ENCODE measurements at places on chromosomes 3 and 15.

DNA sequence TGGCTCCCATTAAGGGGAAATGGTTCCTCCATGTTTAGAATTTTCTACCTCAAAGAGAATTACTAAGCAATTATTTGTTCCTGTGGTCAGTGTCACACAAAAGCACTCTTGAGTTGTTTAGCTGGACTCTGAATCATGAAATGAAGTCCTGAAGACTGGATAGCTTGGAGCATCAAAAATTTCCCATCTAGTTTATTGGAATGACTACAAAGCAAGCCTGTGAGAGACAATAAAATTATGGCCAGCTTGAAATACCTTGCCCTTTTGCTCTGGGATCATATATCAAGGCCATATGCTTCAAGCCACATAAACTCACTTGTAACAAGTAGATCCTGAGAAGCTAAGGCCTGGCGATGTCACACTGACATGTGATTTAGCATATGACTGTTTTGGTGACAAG, 292.3 kb downstream of the TIGIT start:
- no peak for DNase-seq

- DNase-seq: no peak
Measured at GRCh38 chr15:47716516-47716915, 789 bp upstream of the SEMA6D start.

DNA sequence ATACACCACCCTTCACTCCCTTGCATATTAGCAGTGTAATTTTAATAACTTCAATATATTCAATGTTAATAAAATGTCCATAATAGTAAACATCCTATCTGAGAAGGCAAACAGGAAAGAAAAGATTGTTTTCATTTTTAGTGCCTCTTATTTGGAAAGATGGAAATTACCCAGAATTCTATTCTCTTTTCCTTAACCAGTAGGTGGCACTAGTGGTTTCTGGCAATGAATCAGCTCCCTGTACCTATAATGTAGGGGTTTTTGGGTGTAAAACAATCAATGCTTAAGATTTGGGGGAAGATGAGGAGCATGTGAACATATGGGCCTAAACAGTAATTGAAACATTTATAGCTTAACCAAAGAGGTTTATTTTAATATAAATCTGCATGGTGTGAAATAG, 5.7 kb upstream of the SEMA6D start:
- DNase-seq: no peak

GRCh38 chr3:27614592-27614991, 107.5 kb downstream of the EOMES start:
- DNase-seq: no peak

GRCh38 chr3:161222662-161223061, 1.6 kb downstream of the NMD3 start:
- no peak for DNase-seq

GRCh38 chr3:115428841-115429240, 194.5 kb upstream of the GAP43 start:
- no peak for DNase-seq

GRCh38 chr15:86082619-86083380, 3.1 kb downstream of the AGBL1 start:
- DNase-seq: no peak

GRCh38 chr15:97012986-97013385, 682.5 kb downstream of the NR2F2 start:
- no peak for DNase-seq

GRCh38 chr15:69585937-69586336, 133.3 kb downstream of the RPLP1 start:
- DNase-seq: no peak

- no peak for DNase-seq
Measured at GRCh38 chr3:191775451-191776233, 314.7 kb downstream of the PYDC2 start.

GRCh38 chr3:71536376-71536965, 47.1 kb downstream of the FOXP1 start:
- DNase-seq: no peak

GRCh38 chr3:7146529-7146928, 285.6 kb downstream of the GRM7 start:
- DNase-seq: no peak

GRCh38 chr3:160810362-160811236, 54.6 kb downstream of the PPM1L start:
- no peak for DNase-seq

- no peak for DNase-seq
Measured at GRCh38 chr3:142285083-142285517, 59.7 kb upstream of the GK5 start.

DNA sequence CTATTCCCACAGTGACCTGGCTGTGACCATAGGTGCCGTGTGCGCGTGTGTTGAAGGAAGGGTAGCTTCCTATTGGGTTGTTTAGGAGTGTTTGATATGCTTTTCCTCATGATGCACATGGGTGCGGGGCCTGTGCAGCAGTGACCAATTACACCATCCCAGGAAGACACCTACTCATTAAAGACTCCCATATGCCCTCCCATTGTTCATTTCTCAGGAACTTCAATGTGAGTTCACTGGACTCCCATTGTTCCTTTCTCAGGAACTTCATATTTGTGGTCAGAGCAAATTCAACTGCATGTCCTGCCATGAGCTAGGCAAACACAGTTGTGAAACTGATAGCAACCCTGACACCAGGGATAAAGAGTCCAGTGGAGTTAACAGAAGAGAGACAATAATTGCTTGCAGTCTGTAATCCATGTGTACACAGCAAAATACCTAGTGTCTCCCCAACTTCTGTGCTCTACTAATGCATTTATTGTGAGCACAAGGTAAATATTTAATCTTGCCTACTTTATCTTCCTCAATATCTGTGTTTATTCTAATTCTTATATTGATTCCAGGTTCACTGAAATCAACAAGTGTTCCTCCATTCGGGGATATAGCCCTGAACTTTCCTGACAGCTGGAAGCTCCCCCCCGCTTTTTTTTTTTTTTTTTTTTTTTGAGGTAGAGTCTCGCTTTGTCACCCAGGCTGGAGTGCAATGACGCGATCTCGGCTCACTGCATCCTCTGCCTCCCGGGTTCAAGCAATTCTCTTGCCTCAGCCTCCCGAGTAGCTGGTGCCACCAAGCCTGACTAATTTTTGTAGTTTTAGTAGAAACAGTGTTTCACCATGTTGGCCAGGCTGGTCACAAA, 57.5 kb upstream of the GCNT3 start:
- DNase-seq: no peak

GRCh38 chr3:175432376-175433025, 573.4 kb downstream of the NAALADL2 start:
- DNase-seq: no peak

DNA sequence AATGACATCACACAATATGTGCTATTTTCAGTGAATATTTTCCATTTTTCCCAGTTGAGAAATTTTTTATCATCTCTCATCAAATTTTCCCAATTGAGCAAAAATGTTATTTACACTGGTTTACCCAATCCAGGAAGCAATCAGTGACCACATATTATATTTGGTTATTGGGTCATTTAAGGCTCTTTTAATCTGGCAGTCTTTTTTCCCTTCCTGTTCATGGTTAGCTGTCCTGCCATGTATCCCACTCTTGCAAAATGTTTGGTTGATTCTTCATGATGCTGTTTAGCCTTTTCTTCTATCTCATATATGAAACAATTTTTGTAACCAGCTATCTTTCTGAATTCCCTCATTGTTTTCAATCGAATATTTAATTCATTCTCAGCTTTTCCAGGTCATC, 626.0 kb downstream of the RBMS3 start:
- DNase-seq: no peak

DNA sequence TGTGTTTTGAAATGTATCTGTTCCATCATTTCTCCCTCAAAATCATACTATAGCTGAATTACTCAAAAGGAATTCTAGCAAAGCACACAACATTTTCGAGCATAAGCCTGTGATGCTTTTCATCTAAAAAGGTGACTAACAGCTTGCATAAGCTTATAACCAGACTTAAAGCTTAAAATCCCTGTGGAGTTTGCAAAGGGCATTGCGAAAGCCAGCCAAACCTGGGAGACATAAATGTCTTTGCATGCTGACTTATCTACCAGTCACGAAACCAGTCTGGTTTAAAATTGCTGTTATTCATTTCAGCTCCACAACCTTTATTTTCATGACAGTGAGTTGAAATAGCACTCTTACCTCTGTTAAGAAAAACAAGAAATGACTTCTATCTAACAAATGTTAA, 35.6 kb upstream of the LIPC start:
- no peak for DNase-seq

DNA sequence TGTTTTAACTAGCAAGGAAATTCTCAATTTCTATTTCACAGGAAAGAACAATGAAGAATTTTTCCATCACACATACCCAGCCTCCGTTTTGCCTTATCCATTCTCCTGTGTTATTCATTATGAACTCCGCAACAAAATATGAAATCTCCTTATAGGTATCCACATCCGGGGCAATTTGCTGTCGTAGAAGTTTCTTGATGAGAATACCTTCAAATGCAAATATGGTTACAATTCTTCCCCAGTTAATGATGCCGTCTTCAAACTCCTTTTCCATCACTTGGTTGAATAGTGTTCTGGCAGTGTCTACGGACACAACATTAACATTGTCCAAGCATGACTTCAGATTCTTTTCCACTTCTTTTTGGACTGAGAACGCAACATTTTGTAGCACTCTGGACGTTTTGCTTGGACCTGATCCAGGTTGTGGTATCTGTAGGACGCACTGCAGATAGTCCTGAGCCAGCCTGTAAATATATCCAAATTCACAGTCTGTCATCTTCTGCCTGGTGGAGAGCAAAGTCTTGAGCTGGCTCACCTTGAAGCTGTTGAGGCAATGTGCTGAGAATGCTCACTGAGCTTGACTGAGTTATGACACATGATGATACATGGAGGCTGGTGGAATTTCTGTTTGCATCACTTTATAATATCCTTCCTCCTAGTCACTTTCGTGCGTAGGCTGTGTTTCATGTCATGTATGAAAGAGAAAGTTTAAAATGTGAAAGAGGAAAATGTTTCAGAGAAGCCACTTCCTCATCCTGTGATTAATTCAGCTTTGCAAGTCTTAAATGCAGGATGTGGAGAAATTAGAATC, at the start of gene BCL2A1:
Gene BCL2A1 (minus strand): TSS at position 573 of the 811 bp plus-strand sequence. CDS start 77 bp downstream, at position 496.
- DNase-seq: peak; percentile 46

GRCh38 chr3:122074621-122075265, 19.6 kb downstream of the CD86 start:
- DNase-seq: no peak

DNA sequence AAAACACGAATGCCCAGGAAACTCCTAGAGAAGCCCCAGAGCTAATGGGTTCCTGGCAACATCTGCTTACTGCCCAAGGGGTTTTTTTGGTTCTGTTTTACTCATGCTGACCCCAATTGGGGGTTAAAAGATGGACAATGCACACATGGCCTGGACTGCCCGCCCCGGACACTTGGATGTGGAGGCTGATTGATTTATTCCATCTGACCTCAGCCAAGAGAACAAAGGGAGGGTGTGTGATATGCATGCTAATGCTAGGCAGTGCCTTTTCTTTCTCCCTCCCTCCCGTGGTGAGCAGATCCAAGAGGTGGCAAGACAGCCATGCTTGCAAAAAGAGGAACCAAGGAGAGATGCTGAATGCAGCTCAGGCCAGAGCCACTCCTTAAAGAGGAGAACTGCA, 3.3 kb upstream of the LRTM1 start:
- DNase-seq: no peak

DNA sequence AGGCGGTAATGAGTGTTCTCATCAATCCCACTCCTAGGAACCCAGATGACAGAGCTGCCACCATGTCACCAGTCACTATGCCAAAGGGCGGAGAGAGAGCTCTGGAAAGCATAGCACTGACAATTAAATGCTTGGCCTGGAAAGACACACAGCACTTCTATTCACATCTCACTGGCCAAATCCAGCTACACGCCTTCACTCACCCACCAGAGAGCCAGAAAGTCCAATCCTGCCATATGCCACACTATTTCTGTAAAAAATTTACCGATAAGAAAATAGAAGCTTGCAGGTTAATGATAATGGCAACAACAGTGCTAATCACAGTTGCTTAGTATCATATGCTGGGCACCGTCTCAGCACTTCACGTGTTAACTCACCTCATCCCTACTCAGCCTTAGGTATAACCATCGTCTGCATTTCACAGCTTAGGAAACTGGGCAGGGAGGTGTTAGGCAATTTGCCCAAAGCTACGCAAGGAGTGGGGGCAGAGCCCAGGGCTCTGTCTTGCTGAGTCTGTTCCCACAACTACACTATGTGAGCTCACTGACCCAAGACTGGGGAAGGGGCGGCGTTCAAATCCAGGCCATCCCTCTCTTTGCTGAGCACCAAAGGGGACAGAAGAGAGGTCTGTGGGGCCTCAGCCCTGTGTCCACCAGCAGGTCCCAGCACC, 16.5 kb downstream of the KLHL25 start:
- no peak for DNase-seq

- DNase-seq: no peak
Measured at GRCh38 chr15:76501011-76501410, 164.4 kb downstream of the ISL2 start.

- DNase-seq: no peak
Measured at GRCh38 chr15:93026380-93026817, 62.6 kb downstream of the RGMA start.

DNA sequence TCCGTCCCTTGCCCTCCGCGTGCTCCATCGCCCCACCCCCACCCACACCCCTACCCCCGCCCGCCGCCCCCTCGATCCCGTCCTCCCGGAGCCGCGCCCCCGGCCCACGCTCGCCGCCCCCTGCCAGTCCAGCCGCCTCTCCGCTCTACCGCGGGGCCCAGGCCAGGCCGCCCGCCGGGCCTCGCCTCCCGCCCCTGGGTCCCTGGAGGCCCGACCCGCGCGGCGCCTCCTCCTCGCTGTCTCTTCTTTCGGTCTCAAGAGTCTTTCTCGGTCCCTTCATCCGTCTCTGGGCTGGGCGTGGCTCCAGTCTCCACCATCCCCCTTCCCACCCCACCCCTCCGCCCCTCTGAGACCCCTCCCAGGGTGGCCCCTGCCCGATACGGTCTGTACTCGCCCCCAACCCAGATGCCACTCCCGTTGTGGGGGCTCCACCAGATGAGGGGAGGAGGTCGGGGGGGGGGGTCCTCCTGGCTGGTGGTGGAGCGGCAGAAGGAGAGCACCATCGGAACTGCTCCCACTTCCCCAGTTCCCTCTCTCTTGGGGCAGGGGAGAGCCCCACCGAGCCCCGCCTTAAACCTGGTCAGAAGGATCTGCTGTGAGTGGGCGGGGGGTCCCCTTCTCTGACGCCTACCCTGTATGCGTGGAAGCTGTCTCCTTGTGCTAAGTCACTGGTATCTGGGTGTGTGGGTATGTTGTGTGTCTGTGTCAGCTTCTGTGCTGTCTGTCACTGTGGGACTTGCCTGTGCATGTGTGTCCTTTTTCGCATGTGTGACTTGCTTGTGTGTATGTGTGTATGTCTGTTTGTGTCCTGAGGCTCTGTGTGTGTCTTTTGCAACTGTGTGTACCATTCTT, 1.0 kb downstream of the PRKCD start:
- peak; percentile 49 for DNase-seq

DNA sequence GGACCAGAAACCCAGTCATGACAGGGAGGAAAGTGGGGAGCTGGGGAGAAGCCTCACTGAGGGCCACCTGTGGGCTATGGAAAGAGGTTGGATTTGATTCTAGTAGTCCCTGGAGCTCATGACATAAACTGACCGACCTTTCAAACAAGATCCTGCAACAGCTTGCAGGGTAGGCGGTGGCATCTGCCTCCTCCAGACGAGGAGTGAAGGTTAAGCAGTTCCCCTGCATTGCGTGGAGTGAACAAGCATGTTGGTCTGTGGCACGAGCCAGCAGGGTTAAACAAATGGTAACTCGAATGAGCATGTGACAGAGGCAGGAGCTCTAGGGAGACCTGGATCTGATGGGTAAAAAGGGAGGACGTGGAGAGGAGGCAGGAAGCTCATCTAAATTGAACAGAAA, 12.7 kb downstream of the TGM4 start:
- no peak for DNase-seq

- no peak for DNase-seq
Measured at GRCh38 chr3:40623567-40623966, 98.8 kb downstream of the ZNF621 start.
